Right hindlimb (tissue), 1 donor: ENCODE measurements at places on chromosomes 13 and 19.
A peak's percentile ranks its signal among the peaks of the same experiment; 100 is the strongest.

DNA sequence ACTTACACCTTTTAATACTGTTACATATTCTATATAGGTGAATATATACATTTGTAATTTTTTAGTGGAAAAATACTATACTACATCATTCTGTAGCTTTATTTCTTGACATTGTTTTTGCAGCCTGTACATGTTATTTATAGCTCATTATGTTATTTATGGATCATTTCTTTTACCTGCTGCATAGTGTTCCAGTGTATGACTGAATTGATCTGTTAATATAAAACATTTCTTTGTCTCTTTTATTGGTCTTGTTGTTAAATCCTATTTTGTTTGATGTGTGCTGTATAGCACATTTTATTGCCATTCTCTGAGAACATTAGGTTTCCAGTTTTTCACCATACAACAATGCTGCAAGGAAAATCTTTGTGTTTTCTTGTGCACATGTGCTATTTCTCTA is 2.4 kb downstream of the SETDB2 start:
- DNase-seq = no peak

GRCh38 chr13:53101883-53102282 is 73.3 kb downstream of the OLFM4 start:
- no peak for DNase-seq

GRCh38 chr13:27619728-27620376 is 477 bp downstream of the LNX2 start:
- no peak for DNase-seq

DNA sequence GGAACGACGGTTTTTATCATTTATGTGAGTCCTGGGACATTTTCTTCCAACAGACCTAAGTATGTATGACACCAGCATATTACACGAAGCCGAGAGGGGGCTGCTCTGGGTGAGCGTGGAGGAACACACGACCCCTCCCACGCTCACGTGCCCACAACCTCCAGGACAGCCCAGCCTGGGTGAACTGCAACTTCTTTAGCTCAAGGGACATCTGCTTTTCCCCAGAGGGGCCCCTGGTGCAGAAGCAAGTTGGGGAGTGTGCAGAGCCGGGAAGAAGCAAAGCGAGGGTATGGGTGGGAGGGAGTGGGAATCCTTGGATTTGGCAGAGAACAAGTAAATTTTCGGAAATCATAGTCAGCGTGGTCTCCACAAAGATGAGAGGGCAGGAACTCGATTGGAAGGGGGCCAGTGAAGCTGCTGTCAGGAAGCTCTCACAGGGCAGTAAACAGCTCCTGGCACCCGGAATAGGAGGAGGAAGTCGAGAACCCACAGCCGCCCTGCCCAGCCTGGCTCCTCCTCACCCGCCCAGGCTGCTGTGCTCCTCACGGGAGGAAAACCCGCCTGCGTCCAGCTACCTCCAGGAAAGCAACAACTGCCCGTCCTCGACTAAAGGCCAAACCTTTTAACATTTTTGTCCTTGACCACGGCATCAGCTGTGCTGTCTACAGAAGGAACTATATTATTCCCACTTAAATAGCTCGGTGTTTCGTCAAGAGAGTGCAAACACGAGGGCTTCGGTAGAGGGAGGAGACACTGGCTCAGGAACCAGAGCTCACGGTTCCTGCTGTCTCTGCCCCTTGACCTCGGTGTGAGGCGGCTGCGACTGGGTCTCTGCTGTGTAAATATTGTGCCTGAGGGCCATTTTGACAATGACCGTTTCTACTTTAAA is 17.2 kb upstream of the CFAP97D2 start:
- DNase-seq = peak; percentile 65

DNA sequence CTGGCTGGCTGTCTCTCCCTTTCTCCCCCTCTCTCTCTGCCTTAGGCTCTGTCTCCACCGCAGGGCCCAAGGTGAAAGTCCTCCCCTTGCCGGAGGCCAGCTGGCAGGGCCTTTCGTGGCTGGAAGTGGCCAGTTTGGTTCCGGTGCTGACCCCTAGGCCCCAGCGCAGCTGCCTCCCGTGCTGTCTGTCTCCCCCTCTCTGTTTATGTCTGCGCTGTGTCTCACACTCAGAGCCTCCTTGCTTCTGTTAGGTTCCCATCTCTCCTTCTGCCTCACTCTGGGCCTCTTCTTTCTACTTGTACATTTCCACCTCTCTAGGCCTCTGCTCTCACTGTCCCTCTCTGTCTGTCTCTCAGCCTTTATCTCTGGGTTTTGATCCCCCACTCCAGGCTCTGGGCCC is 13.1 kb downstream of the CCDC97 start:
- DNase-seq = no peak

DNA sequence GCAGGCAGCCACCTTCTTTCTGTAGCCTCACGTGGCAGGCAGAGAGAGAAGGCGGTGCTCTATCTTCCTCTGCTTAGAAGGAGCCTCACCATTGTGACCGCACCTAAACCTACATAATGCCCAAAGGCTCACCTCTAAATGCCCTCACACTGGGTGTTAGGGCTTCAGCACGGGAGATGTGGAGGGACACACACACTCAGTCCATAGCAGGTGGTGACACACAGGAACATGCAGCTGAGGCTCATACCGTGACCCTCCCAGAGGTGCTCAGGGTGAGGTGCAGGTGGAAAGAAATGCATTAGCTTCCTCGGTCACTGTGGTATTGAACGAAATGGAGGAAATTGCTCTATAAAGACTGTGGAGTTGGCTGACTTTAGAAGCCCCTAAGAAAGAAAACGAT is 37.7 kb upstream of the TUBGCP3 start:
- no peak for DNase-seq

DNA sequence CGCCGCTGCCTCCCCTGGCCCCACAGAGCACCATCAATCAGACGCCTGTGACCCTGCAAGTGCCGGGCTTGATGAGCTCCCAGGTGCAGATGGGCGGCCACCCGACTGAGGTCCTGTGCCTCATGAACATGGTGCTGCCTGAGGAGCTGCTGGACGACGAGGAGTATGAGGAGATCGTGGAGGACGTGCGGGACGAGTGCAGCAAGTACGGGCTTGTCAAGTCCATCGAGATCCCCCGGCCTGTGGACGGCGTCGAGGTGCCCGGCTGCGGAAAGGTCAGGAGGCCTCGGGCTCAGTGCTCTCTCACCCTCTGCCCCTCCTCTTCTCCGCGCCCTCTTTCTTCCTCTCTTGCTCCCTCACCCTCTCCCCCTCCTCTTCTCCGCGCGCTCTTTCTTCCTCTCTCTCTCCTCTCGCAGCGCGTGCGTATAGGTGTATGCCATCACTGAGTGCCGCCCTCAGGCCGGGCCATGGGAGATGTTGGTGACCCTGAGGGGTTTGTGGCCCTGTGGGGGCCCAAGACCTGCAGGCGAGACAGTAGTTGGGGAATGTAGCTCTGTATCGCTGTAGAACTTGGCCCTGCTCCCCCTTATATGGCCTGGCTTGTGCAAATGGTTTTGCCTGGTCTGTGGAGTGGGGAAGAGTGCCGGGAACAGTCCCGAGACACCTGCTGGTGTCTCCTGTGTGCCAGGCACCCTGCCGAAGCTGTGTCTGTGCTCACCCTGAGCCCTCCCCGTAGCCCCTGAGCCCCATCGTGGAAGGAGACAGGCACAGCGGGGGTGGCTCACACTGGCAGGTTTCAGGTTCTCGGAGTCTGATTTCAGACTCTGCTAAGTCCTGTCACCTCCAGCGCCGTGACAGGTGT is 5.4 kb upstream of the EPN1 start:
- DNase-seq = no peak

DNA sequence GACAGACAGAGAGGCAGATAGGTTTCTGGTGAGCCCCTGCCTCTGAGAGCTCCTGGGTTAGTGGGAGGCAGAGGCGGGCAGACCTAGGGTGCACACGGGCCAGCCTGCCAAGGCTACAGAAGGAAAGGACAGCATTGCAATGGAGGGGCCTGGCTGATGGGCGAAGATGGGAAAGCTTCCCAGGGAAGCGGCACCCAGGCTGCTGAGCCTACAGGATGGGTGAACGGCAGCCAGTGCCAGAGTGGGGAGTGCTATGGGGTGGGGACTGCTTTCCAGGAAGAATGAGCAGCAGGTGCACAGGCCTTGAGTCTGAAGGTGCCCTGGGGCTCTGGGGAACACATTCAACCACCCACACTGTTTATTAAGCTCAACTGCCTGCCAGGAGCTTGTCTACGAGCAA is 702 bp upstream of the MAG start:
- DNase-seq = no peak

- no peak for DNase-seq
Measured at GRCh38 chr13:33678906-33679657, 138.9 kb upstream of the RFC3 start.

DNA sequence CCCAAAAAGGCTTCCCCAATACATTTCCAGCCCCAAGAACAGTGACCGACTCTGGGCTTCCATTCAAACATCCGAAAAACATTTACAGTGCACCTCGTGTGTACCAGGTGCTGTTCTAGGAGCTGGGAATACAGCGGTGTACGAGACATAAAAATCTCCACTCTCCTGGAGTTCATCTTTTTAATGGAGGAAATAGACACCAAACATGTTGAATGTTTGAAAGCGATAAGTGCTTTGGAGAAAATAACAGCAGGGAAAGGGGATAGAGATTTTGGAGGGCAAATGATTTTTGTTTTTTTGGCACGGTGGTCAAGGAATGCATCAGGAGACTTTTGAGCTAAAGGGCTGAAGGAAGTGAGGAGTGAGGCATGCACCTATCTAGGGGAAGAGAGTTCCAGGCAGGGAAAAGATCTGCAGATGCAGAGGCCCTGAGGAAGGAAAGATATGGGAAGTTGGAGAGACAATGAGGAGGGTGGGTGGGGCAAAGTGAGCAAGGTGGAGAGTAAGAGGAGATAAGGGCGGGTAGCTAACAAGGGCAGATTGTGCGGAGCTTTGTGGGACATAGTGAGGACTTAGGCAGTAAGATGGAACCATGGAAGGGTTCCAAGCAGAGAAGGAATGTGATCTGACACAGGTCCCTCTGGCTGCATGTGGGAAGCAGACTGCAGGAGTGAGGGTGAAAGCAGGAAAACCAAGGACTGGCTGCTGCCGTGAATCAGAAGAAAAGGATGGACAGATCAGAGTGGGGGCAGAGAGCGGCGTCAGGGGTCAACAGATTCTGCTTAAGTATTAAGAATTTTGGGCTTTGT is 703 bp upstream of the FBL start:
- no peak for DNase-seq

- no peak for DNase-seq
Measured at GRCh38 chr13:26719356-26719945, 41.1 kb downstream of the GPR12 start.
